Non-pigmented ciliary epithelial cell (primary cell): ENCODE measurements at places on chromosomes 7 and 10.

GRCh38 chr10:113476191-113476590 lies 76.7 kb upstream of the HABP2 start:
- DNase-seq: no peak

DNA sequence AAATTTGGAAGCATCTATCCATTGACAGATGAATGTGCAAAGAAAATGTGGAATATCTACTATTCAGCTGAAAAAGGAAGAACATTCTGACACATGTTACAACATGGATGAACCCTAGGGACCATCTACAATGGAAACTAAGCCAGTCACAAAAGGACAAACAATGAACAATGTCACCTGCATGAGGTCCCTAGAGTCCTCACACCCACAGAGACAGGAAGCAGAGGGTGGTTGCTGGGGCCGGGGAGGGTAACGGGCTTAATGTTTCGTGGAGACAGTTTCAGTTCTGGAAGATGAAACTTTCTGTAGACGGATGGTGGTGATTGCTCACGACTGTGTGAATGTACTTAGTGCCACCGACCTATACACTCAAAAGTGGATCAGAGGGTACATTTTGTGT lies 282.9 kb downstream of the ADARB2 start:
- no peak for DNase-seq

GRCh38 chr10:845526-845925 lies 86.0 kb downstream of the LARP4B start:
- no peak for DNase-seq

DNA sequence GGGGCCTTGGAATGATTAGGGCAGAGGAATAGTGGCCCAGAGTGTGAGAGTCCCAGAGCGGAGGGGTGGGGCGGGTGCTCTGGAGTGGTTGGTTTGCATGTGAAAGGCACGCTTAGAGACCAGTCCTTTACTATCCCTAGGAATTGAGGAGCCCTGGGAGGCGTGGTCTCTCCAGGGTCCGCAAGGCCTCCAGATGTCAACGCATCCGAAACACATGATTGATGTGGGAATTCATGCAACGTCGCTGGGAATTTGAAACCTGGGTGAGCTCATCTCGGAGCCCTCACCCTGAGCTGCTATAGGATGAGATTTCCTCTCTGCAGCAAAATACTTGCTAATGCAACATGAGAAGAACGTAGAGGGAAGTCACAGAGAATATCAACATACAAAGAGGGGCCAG lies 51.2 kb downstream of the NPTX2 start:
- DNase-seq: no peak

DNA sequence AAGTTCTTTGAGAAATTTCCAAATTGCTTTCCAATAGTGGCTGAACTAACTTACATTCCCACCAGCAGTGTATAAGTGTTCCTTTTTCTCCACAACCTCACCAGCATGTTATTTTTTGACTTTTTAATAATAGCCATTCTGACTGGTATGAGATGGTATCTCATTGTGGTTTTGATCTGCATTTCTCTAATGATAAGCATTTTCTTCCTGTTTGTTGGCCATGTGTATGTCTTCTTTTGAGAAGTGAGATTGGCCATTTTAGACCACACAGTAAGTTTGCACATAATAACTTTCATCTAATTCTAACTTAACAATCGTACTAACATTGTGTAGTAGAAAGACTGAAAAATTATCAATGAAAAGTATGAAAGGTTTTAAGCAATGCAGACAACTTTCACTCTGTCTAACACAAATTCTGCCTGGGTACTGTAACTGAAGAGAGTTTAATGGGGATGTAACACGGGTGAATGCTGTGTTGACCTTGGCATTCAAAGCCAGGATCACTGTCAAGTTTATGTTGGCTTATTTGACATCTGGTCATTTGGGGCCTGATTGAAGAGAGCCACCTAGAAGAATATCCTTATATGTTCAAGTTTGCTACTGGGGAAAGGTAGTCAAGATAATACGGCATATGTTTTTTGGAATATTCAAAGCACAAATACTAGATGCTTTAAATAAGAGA lies 50.4 kb downstream of the FAM171A1 start:
- DNase-seq: no peak

DNA sequence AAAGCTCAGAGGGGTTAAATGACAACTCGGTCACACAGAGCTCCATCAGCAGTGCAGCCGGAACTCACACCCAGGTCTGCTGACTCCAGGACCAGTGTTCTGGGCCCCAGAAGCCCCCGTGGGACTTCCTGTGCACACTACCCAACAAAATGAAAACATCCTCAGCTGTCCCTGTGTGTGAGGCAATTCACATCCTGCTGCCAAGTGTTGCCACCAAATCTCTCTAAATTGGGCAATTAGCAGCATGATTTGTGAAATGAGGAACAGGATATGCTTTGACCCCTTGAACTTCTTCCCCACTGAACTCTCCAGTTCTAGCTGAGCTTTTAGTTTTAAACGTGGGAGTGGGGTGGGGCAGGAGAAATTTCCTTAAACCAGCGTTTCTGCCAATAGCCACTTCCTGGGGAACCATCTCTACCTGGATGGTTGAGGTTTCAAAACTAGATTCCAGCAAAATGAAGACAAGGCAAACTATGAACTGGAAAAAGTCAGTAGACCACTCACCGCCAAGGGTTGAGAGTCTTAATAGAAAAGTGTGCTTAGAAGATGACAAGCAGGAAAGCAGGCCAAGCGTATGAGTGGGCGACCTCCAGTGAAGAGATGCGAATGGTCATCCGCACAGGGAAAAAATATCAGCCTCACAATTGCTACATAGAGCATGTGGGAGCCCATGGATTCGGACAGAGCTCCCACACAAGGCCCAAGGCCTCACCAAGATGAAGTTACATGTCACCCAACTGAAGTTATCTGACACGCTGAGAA lies 51.9 kb upstream of the CHST15 start:
- DNase-seq: no peak

DNA sequence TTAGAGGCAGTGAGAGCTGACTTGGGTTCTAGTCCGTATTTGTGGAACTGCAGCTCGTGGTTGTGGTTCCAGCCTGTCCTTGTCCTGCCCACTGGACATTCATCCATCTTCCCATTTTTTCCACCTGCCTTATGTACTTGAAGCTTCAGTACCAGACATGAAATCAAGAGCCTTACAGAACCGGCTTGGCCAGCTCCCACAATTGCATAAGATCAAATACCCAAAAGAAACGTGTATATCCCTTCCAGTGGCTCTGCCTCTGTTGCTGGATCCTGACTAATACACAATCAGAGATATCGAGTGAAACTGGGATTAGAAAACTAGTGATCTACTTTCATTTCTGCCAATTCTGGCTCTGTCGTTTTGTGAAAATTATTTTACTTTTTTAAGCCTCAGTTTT lies 23.8 kb upstream of the LIPA start:
- no peak for DNase-seq

- no peak for DNase-seq
Observed at GRCh38 chr10:50416181-50416824, 165.0 kb upstream of the ASAH2 start.

DNA sequence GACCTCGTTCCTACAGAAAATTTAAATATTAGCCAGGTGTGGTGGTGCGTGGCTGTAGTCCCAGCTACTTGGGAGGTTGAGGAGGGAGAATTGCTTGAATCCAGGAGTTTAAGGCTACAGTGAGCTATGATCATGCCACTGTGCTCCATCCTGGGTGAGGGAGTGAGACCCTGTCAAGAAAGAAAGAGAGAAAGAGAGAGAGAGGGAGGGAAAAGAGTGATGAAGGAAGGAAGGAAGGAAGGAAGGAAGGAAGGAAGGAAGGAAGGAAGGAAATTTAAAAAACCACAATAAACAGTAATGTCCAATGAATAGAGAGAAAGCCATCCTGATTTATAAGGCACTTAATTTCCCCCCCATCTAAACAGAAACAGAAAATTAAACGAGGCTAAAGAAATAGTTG lies 9.4 kb downstream of the MYPN start:
- DNase-seq: no peak

DNA sequence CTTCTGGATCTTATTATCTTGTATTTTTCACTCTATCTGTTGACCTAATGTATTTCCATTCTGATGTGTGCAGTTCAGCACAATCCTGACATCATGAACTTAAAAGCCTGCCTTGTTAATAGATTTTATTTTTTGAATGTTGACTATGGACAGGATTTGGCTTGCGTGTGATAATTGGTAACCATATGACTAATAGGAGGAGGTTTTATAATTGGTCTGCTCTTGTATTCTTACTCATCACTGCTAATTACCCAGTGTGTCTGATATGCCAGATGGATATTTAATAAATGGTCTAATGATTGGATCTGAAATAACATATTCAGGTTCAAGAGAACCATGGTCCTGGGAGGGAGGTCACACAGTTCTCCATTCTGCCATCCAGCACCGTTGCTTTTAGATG lies 45.9 kb downstream of the MTURN start:
- DNase-seq: no peak
